Spinal cord (tissue), 10 donors: ENCODE measurements at places on chromosomes 16 and 17. TPM values are rescaled to one million over a fixed set of nuclear protein-coding genes. Genes with fewer than 3 reads are reported as not detected.

RPH3AL gene
- polyA plus RNA-seq = 4.7 TPM

RAB37 gene
- 4.5 TPM for polyA plus RNA-seq

STH gene
- polyA plus RNA-seq = 2.4 TPM

VPS25 gene
- polyA plus RNA-seq = 54.1 TPM

KRTAP2-2 gene
- not detected for polyA plus RNA-seq

XAF1 gene
- 9.8 TPM for polyA plus RNA-seq

KLHL11 gene
- polyA plus RNA-seq = 14.7 TPM

TOX3 gene
- polyA plus RNA-seq = 21.4 TPM

ATP6V0A1 gene
- polyA plus RNA-seq = 179 TPM

DNA sequence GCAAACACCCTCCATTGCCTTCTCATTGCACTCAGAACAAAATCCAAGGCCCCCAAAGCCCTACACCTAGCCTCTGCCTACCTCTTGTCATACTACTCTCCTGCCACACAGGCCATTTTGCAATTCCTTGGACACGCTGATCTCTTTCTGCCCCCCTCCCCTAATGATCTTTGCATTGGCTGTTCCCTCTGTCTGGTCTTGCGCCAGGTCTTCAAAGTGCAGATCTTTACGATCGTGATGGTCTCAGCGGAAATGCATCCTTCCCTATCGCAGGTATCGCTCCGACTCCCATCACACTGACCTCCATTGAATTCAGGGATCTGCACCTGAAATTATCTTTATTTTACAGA, 777 bp upstream of the MOSMO start:
- DNase-seq = no peak

GRCh38 chr16:56915336-56916119, 16.4 kb upstream of the HERPUD1 start:
- DNase-seq = no peak

DNA sequence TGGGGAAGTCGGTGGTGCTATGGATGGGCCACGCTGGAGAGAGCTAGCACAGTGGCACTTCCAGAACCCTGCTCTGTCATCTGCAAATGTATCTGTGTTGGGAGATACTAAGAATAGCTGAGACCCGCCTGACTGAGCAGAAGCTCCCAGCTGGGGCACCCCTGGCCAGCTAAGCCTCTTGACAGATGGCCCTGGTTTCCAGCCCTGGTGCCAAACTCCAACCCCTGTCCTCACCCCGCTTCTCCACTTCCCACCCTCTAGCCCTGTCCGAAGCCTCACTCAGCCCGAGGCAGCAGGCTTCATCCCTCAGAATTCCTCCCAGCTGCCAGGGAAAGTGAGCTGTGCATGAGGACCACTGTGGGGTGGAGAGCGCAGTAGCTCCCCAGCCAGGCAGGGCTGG, 124.4 kb downstream of the CCDC144A start:
- no peak for DNase-seq
